ENCODE measurements at places on chromosomes 1 and 21.

DNA sequence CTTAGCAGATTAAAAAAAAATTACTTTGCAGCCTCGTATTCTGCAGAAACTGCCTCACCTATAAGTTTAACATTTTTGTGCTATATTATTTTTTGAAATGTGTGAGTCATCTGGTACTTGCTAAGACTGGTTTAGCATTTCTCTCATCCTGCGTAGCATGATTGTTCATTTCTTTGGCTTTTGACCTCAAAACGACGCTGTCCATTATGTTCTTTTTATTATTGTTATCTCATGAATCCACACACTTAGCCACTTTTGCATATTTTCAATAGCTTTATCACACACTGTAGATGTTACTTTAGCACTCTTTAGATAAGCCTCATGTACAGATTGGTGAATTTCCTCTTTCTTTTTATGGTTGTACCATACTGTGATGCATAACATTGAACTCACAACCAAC is 1004.9 kb upstream of the NCAM2 start:
- no peak for DNase-seq

- no peak for DNase-seq
Measured at GRCh38 chr1:97837161-97837560, 83.7 kb downstream of the DPYD start.

DNA sequence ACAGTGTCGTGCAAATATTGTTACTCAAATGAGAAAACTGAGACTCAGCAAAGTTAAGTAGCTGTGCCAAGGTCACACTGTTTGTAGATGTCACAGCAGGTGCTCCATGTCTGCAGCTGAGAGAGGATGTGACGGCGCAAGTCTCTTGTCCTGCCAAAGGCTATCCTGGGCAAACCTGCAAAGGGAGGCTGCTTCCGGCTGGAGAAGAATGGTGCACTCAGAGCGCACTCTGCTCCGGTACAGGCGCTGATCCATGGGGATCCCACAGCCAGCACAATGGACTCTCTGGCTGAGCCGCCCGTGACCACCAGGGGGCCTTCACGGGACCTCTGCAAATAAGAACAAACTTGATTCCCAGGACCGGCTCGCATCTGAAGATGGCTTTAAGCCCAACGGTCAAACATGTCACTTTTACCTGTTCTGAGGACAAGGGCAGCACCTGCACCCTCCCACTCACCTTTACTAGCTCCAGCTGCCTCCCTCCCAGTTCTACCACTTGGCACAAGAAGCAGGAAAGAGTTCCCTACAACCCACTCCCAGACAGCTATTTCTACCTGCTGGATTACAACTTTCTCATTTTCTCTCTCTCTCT is 21.9 kb downstream of the RD3 start:
- peak; percentile 69 for DNase-seq

GRCh38 chr1:207067185-207067584 is 14.1 kb downstream of the PFKFB2 start:
- no peak for DNase-seq
